ENCODE measurements at places on chromosomes 5 and 9.

GRCh38 chr9:32704343-32704742, 68.9 kb upstream of the TAF1L start:
- DNase-seq, result no peak

DNA sequence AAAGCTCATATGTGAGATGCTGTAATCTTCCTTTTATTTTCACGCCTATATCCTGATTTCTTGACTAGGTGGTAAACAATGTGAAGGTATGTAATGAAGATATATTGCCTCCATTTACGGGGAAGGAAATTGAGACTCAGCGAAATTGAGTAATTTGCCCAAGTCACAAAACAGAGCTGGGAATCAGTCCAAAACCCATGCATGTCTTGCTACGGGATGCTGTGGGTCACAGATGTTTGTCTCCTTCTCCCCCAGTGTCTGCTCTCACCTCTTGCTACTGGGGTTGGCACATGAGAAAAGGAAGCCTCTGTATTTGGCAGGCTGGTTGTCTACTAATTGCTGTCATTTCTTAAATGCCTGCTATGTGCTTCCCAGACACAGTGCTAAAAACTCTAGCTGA, 53.7 kb upstream of the TEX48 start:
- no peak for DNase-seq

DNA sequence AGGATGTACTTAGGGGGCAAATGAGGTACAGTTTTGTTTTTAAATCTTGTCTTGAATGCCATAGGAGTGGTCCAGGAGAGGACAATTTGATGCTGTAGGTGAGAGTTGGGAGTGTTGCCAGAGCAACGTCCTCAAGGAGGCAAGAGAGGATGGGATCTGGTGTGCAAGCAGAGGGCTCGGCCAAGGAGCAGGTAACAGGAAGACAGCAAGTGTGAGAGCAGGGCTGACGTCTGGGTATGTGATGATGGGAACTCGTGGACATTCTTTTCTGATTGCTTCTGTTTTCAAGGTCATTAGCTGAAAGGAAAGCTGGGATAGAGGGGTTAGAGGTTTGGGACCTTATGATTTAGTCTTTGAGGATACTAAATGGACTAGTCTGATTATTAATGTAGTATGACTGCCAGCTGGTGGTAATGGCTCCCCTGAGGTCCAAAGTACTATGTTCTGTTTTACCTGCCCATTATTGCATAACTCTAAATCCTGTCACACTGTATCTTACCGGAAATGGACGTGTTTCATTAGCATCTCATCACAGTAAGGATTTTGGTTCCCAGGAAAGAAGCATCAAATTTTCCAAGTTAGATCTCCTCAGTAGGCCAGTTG, 15.4 kb downstream of the GNPDA1 start:
- DNase-seq, result no peak

GRCh38 chr5:1161833-1162229, 39.6 kb upstream of the SLC6A19 start:
- DNase-seq, result no peak

DNA sequence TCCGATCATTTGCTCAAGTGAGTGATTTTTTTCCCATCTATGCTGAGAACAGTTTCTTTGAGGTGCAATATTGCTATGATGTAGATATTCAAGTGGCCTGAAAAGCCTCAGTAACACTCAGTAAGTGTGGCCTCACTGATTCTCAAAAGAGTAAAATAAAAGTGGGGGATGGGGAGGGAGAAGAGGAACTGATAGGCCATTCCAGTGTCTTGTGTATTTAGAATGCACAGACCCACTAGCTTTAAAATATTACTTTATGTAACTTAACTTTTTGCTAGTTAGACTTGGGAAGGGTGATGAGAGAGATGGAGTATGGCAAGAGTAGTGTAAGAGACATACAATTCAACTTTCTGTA, 79.5 kb upstream of the ZNF608 start:
- no peak for DNase-seq

- no peak for DNase-seq
Observed at GRCh38 chr9:8457816-8458215, 658.2 kb upstream of the DMAC1 start.

- DNase-seq, result peak; percentile 61
Observed at GRCh38 chr9:131661568-131662288, 78.1 kb downstream of the RAPGEF1 start.

GRCh38 chr9:116380496-116380995, 227.0 kb downstream of the PAPPA start:
- no peak for DNase-seq

- DNase-seq, result no peak
Observed at GRCh38 chr5:112049738-112050137, 292.7 kb upstream of the NREP start.

- DNase-seq, result no peak
Observed at GRCh38 chr5:76657091-76657490, 33.9 kb upstream of the F2RL2 start.

- DNase-seq, result no peak
Observed at GRCh38 chr5:6483880-6484382, 35.3 kb downstream of the UBE2QL1 start.

- DNase-seq, result peak; percentile 41
Observed at GRCh38 chr9:132575005-132575609, 7.3 kb upstream of the BARHL1 start.

All from activated gamma-delta T cell treated with Interleukin-2 at 50 U/mL for 16 hours (primary cell).